ENCODE measurements at places on chromosomes 3 and 15.

DNA sequence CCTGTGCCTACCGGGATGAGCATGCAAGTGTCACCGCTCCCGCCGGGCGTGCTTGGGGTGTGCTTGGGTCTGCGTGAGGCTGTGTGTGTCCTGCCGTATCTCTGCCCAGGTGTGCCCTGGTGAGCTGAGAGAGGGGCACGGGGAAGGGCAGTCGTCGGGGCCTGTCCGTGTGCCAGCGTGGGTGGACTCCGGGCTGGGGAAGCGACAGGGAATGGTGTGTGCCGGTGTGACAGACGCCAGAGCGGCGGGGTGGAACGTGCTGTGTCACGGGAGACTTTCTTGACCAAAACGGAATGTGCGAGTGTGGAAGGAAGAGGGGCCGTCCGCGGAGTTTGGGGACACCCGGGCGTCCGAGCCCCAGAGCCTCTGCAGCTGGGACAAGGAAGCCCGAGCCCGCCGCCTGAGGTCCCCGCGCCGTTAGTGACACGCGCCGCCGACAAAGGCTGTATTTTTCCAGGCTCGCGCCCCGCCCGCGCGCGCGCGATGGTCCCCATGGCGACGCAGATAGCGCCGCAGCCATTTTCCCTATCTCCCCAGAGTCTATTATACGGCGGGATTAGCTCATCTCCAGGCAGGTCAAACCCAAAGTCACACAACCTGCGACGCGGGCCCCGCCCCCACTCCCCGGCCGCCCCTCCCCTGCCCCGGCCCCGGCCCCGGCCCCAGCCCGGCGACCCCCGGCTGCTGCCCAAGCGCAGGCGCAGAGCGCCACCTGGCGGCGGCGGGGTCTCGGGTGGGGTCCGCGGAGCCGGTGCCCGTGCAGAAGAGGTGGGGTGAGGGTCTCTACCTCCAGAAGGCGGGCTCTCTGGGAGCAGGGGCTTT is 4.5 kb upstream of the GATA2 start:
- DNase-seq = peak; percentile 37

DNA sequence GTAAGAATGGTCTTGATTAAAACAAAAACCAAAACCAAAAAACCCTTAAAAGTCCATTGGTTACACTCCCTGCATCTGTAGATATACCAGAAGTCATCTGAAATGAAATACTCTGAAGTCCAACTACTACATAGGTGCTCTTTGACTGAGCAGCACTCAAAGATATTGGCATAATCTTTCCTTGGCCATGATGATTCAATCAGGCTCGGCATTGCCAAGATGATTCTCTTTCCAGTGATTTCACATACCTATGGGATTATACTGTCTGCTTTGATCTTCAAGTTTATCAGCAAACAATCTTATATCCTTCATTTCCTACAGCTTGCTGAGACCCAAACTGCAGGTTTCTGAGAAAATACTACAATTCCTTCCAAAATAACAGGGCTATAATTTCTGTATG is 35.9 kb upstream of the DIPK2A start:
- DNase-seq = no peak

GRCh38 chr3:143045639-143046038 is 44.3 kb downstream of the U2SURP start:
- no peak for DNase-seq

DNA sequence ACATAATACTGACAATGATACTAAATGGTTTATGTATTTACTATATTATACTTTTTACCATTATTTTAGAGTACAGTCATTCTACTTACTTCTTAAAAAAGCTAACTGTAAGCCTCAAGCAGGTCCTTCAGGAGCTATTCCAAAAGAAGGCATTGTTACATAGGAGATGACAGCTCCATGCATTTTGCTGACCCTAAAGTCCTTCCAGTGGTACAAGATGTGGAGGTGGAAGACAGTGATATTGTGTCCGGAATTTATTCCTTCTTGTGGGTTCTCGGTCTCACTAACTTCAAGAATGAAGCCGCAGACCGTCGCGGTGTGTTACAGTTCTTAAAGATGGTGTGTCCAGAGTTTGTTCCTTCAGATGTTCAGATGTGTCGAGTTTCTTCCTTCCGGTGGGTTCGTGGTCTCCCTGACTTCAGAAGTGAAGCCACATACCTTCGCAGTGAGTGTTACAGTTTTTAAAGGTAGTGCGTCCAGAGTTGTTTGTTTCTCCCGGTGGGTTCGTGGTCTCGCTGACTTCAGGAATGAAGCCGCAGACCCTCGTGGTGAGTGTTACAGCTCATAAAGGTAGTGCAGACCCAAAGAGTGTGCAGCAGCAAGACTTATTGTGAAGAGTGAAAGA is 20.9 kb downstream of the AVEN start:
- DNase-seq = no peak

- DNase-seq = no peak
These were observed 12.2 kb downstream of the FEM1B start for GRCh38 chr15:68289621-68290352.
